ENCODE measurements at places on chromosomes 13 and 19. TPM values are rescaled to one million over a fixed set of nuclear protein-coding genes. Genes with fewer than 3 reads are reported as not detected.

Gene ONECUT3
- total RNA-seq = not detected

Gene KIR3DL1
- not detected for total RNA-seq

Gene PCDH17
- total RNA-seq = 1.3 TPM

Gene PLEKHF1
- total RNA-seq = 27.3 TPM

Gene ZNF844
- 7.3 TPM for total RNA-seq

Gene RAVER1
- total RNA-seq = 14.6 TPM

Gene CAMSAP3
- not detected for total RNA-seq
